Fibroblast of lung (primary cell): ENCODE measurements at places on chromosomes 5 and 9. TPM values are rescaled to one million over a fixed set of nuclear protein-coding genes. Genes with fewer than 3 reads are reported as not detected.

DNA sequence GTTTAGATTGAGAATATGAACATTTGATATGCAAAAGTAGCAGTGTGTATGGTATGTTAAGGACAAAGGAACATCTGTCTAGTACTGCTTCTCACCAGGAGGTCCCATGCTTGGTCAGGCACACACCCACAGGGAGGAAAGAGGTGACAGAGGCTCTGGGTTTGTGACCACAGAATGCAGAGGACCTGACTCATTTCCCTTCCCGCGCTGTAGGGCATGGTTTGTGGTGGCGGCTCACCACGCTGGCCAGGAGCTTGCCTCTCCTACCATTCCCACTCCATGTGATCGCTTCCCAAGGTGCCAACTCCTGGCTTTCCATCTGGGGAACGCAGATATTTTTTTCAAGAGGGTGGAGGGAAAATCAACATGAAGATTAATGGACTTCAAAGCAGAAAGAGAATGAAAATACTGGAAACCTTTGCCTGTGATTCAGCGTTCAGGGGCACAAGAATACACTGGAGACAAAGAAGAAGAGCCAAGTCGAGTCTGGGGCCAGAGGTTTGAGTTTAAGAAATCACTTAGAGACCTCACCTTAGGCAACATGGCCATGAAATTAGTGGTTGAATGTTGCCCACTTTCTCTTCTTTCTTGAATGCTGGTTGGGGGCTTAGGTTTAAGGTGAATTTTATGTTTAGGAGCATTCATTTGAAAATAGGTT, 477.8 kb downstream of the CCDC171 start:
- no peak overlapping the region for H3K4me3 ChIP-seq
- no peaks in the 10 kb centered on the region for H3K27me3 ChIP-seq
- H3K36me3 ChIP-seq: no peaks in the 10 kb centered on the region
- no peak overlapping the region for H3K27ac ChIP-seq

DNA sequence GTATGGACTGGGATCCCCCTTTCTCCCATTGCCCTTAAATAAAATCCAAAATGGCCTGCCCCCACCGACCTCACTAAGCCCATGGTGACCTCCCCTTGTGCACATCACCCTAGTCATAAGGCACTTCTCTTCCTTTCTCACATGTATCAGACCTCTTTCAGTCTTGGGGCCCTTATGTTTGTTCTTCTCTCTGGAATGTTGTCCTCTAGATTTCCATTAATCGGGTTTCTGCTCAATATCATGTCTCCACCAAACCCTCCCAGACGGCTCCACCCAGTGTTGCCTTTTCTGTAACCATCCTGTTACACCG, 196.3 kb downstream of the ERCC6L2 start:
- H3K27me3 ChIP-seq: peaks cover 4% of the 10 kb centered on the region
- no peak for DNase-seq
- H3K36me3 ChIP-seq: no peaks in the 10 kb centered on the region
- H3K4me1 ChIP-seq: no peaks in the 10 kb centered on the region

The SURF6 gene
- polyA plus RNA-seq: 3.9 and 4.8 TPM in 2 replicates

The DMRTA1 gene
- polyA plus RNA-seq: 0.05 and 0.06 TPM in 2 replicates

The FAM53C gene
- 30.3 and 33.8 TPM in 2 replicates for polyA plus RNA-seq
